ENCODE measurements at places on chromosomes 11 and 22. TPM values are rescaled to one million over a fixed set of nuclear protein-coding genes. Genes with fewer than 3 reads are reported as not detected.
A peak's percentile ranks its signal among the peaks of the same experiment; 100 is the strongest.

The CXCR5 gene
- not detected for total RNA-seq

The LDHAL6A gene
- not detected for total RNA-seq

DNA sequence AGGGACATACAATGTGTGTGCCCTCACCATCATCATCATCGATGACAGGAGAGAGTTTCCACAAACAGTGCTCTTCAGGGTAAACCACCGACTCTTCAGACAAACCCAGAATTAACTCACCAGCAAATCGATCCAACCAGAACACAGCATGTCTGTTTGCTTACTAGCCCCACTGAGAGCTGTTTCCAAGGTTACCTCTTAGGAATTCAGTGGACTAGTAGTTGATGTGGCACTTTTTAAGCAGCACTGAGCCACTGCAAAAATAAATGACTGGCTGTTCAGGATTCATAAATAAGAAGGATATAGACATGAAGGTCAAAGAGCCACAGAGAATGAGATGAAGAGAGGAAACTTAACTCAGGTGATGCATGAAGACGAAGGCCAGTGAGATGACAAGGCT is 83.1 kb downstream of the PARVA start:
- DNase-seq = no peak

DNA sequence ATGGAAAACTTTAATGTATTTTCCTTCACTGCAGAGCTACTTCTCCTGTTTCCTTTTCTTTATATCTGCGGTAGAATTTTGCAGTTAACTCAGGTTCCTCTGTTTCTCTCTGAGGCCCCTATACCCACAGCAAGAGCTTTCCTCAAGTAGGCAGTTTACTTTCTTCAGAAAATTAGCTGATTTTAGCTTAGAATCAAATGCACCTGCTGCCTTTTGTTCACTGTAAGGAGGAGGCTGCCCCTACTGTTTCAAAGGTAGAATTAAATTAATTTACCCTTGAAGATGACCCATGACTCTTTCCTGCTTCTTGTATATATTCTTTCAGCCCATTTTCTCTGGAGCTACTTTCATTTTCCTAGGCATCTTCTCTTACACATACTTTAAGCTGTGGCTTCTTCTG is 68.7 kb upstream of the GDPD4 start:
- no peak for DNase-seq

GRCh38 chr11:61966734-61967115 is 709 bp downstream of the FTH1 start:
- DNase-seq = no peak

DNA sequence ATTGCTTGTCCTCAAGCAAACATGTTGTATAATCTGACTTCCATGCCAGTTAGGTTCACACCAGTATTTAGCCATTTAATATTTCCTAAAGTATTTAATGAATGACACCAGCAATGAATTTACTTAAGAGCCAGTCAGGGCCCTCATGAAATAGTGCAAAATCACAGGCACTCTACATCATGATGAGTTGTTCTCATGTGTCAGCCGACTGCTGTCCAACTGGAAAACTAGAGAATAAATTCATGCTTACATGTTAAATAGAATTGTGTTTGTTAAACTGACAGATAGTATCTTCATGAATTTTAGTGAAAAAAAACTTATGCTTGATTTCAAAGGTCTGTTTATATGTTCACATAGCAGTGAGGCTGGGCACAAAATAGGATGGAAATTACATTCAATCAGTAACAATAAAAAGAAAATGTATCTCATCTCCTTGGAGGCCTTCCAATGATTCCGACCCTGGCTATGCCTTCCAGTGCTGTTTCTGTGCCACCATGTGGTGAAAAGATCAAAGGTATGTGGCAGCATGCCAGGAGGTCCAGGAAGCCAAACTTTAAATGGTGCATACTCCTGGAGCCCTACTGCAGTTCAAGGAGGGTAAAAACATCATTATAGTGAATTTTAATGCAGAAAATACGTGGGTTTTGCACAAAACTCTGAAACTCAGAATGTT is 45.2 kb downstream of the CTSC start:
- DNase-seq = peak; percentile 2

DNA sequence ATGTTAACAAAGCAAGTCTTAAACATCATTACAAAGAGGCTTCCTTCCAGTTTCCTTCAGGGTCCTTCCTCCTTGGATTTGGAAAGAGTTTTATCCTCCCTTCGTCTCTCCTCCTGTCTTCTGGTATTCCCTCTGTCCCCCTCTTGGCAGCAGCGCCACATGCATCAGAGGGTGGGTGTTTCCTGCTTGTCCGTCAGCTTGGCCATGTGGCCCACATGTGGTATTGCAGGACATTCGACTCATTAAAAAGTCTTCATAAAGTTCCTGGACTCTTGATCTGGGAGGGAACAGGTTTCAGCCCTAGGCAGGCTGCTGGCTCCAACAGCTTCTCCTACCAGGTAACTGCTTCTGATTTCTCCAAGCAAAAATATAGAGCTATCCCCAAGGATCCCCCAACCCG is 189.8 kb downstream of the CSNK2A3 start:
- DNase-seq = peak; percentile 10

DNA sequence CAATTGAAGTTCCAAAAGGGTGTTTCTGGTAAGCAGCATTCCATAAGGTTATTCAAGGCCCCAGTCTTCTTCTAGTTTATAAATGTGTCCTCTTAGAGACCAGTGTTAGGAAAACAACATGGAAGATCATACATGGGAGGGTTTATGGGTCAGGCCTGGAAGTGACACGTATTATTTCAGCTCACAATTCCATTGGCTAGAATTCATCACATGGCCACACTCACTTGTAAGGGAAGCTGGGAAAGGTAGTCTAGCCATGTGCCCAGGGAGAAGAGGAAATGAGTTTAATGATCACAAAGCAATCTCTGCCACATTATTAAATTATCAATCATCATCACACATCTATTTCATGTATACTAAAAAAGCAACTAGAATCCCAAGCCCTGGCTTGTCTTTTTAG is 181.7 kb upstream of the TBCEL start:
- no peak for DNase-seq

DNA sequence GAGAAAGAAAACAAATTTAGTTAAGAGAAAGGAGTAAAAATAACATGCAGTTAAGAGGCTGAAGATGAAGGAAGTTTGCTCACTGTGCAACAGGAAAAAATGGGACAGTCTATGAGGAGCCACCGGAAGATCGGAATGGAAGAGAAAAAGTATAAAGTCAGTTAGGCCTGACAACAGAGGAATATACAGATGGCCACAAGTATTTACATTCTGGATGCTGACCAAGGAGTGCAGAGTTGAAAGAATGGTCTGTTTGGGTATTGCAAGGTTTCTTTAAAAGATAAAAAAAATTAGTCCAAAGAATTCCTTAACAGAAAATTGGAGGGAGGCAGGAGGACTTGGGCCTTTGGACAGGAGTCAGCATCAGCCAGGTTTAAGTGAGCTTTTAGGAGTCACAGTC is 37.5 kb downstream of the RBFOX2 start:
- DNase-seq = no peak

DNA sequence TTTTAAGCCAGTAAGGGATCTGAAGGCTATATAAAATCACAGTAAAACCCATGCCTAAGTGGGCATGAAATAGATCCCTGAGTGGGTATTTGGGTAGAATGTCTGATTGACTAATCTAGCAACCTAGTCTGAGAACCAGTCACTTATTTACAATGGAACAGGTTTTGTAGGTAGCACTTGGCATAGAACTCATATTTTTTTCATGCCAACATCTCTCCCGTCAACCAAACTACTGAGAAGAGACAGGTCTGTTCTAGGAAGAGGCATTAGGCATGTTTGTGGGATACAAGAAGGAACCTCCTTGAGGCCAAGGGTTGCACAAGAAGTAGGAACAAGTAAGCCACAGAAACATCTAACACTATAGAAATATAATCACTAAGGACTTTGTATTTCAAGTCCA is 840.4 kb upstream of the TENM4 start:
- no peak for DNase-seq

GRCh38 chr11:119854521-119854920 is 125.5 kb upstream of the NECTIN1 start:
- no peak for DNase-seq
